Erythroblast (primary cell): ENCODE measurements at places on chromosomes 12 and 14.

GRCh38 chr12:92421701-92422100 is 276.1 kb upstream of the BTG1 start:
- DNase-seq = no peak

GRCh38 chr12:124588751-124589267 is 21.4 kb upstream of the NCOR2 start:
- no peak for DNase-seq

GRCh38 chr12:93793983-93794382 is 116.8 kb downstream of the CRADD start:
- DNase-seq = no peak

DNA sequence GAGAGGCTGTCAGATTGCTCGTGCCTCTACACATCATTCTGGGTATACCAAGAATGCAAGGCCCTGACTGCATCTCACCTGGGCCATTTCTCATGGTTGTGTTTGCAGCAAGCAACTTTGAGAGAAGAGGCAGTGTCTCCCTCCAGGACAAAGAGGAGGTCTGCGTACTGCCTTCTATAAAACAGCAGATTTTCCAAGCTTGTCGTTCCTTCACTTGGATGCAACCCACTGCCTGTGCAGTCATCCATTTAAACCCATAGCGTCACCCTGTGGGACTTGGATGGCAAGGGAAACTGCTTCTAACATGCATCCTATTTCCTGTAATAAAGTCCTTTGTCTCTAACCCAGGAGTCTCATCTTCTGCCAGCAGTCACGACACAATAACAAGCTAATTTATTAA is 1.3 kb downstream of the POMT2 start:
- DNase-seq = no peak

DNA sequence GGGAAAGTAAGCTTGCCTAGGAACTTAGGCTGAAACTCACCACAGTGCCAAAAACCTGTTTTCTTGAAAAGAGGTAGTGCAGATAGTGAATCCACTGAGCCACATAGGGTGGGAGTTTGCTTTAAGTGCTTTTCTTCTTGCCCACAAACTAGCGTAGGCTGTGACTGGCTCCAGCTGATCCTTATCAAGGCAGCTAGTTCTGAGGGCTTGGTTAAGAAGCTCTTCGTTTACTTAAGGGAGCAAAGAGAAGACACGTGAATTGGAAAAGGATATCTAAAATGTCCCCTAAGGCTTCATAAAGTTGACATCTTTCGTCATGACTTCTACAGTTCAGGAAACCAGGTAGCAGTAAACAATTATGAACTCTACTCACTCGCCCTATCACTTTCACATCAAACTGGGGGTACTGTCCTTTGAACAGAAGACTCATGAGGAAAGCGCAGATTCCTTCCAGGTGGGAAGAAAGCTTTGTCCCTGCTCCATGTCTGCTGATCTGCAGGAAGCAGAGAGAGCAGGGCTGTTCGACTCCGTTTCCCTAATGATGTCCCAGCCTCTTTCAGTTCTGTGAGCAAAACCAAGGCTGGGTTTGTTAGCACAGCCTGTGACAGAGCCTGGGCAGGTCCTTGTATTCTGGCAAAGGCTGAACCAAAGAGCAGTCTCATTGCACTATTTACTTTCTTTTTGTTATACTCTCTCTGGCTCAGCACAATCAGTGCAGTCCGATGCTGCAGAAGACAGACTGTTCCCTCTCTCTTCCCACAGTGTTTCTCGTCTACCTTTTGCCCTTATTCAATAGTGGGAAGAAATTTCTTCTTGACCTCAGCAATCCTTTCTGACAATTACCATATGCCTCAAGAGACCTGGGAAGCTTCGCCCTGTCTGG is 93.5 kb upstream of the ETV6 start:
- no peak for DNase-seq

DNA sequence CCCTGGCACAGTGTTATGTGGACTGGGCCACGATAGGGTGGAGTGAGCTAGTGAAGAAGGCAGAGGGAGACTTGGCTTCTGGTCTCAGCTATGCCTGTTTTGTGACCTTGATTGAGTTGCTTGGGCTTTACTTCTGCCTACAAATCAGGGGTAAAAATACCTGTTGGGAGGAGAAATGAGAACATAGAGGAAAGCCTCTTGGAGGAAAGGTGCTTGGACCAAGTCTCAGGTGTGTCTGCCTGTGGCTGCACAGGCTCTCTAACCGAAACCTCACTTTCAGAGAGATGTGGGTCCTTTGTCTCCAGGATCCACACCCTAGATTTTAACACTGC is 4.9 kb downstream of the SDR39U1 start:
- DNase-seq = no peak

DNA sequence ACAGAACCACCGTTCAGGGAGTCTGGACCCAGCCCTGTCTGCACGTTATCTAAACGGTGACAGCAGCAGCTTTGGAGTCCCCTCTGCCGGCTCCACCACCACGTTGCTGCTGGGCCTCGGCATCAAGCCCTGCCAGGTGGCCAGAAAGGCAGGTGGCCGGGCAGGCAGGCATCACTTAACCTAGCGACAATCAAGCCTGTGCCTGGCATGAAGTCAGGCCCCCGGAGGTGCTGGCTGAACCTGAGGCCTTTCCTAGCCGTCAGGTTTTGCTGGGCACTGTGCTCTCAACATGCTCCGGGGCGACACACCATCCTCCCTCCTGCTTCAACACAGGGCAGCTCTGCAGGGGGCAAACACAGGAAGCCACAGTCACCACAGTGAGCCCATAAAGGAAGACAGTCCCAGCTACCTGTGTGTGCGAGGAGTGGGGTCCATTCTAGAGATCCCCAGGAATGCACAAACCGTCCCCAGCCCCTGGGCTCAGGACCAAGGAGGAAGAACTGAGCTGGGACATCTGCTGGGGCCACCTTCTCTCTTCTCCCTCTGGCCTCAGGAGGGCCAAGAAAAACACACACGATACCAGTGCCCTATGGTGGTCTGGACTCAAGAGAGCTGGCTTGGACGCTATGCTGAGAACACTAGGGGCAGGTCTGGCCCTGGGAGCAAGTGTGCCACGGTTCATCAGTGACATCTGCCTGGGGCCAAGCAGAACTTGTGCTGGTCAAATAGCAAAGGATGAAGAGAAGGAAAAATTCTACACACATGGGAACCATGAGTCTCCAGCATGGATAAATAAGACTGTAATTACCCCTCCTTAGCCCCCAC is 44.7 kb downstream of the CCDC88C start:
- DNase-seq = peak; percentile 66

GRCh38 chr14:36553656-36554260 is 28.7 kb downstream of the NKX2-8 start:
- peak; percentile 47 for DNase-seq

DNA sequence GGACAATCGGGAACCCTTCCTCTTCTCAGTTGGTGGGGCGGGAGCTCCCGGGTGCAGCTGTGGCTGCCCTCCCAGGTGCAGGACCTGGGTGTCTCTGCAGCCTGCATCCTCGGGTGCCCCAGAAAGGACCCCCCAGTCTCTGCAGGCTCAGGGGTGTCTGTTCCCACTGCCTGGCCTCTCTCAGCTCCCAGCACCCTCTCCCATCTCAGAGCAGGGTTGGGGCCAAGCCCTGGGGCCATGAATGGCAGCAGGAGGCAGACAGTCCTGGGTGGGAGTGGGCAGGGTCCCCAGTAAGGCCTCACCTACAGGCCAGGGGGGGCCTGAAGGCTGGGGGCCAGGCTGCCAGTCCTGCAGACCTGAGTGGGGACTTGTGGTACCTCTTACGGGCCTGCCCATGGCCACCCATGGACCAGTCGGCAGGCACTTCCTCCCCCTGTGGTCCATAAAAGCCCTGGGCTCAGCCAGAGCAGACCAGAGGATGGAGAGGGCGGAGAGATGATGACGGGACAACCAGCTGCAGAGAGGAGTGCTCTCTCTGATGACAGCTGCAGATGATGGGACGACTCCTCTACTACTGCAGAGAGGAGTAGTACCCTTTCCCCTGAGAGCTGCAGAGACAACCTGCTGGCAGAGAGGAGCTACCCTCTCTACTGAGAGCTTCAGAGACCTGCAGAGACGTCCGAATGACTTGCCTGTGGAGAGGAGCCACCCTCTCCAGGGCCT is 26.6 kb downstream of the TCHP start:
- DNase-seq = no peak

DNA sequence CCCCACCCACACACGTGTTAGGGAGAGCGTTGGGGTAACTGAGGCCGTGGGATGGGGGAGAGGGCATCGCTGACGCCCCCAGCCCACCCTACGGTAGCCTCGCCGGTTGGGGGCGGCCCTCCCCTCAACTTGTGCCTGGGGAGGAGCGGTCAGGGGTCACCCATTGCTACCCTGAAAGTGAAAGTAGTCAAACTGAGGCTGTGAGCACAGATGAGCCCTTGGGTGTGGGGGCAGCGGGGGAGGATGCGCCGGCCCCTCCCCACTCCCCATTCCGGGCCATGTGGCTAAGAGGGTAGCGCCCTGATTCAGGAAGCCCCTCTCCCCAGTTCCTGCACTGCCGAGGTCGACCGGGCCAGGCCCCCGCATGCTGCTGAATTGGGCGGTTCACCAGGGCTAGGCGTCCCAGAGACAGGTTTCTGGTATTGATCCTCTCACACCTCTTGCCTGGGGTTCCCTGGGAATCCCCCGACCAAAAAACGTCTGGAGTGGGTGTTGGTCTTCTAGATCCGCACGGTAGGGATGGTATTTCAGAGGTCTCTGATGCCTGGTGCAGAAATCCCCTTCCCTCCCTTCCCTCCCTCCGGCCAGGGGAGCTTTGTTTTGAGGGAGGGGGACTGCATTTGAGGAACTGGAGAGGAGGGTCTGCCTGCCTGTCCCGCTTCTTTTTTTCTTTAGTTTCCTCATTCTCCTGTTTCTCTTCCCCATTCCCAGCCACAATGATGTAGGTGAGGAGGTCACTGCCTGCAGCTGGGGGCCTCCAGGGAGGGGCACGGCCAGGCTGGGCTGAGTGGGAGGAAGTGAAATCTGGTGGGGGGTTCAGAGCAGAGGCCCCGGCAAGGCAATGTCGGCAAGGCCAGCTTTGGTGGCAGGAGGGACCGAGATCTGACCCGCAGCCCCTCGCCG is 1.0 kb downstream of the SH2B3 start:
- peak; percentile 55 for DNase-seq

- DNase-seq = no peak
Measured at GRCh38 chr12:79001404-79001803, 136.8 kb downstream of the SYT1 start.

DNA sequence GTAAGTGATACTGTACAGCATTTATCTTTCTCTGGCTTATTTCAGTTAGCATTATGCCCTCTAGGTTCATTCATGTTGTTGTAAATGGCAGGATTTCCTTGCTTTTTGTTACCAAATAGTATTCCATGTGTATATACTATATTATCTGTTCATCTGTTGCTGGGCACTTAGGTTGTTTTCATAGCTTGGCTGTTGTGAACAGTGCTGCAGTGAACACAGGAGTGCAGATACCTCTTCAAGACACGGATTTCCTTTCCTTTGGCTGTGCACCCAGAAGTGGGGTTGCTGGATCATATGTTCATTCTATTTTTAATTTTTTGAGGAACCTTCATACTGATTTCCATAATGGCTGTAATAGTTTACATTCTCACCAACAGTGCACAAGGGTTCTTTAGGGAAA is 21.5 kb downstream of the EP400 start:
- DNase-seq = no peak

DNA sequence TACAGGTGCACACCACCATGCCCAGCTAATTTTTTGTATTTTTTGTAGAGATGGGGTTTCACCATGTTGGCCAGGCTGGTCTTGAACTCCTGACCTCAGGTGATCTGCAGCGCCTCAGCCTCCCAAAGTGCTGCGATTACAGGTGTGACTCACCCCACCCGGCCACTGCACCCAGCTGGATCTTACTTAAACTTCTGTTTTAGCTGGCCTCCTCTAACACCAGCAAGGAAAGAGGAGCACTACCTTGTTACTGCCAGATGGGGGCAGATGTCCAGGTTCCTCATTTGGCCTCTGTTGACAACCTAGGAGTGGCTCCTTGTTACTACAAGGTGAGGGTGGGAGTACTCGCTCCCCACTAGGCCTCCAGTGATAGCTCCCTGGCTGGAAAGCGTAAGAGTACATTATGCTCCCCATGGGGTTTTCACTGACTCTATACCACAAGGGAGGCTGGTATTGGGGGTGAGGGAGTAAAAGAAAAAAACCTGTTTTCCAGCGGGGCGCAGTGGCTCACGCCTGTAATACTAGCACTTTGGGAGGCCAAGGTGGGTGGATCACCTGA is 13.2 kb upstream of the ARF6 start:
- peak; percentile 85 for DNase-seq

DNA sequence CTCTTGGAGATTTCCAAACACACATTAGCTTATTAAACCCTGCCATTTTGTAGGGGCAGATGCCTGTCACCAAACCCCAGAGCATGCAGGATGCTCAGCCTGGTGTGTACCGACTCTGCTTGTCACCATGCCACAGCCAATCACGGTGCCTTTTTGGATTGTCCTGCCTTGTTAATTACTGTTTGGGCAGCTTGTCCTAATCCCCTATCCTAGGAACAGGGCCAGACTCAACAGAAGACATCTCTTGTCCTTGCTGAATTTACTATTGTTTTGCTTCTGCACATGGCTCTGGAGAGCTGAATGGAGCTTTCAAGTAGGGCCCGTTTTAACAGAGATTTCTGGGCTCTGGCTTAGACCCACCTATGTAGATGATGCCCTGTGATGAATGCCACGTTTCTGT is 388.5 kb downstream of the AACS start:
- no peak for DNase-seq

DNA sequence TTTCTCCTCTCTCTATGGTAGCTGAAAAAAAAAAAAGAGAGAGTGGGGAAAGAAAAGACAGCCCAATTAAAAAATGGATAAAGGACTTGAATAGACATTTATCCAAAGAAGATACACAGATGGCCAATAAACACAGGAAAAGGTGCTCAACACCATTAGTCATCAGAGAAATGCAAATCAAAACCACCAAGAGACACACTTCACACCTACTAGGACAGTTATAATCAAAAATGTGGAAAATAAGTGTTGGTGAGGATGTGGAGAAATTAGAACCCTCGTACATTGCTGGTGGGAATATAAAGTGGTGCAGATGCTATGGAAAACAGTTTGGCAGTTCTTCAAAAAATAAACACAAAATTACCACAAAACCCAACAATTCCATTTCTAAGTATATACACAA is 172.4 kb upstream of the GRIN2B start:
- DNase-seq = no peak

- DNase-seq = no peak
Measured at GRCh38 chr12:12323591-12323990, 26.5 kb downstream of the MANSC1 start.

DNA sequence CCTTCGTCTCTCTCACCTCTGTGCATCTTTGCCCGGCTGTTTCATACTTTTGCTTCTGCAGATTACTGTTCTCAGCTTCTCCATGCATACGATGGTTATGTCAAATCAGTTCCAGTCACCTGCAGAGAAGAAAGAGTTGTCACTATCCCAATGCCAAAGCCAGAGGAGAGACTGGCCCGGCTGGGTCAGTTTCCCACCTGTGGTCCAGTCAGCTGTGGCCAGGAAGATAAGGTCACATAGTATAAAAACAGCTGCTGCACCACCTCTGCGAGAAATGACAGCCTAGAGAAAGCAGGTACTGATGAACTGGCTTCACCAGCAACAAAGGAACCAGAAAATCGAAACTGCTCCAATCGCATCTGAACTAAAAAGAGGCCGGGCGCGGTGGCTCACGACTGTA is 6.4 kb upstream of the P2RX4 start:
- DNase-seq = no peak
